ENCODE measurements at places on chromosomes 13 and 19.

- no peak for DNase-seq
Measured at GRCh38 chr19:390386-391206, 18.4 kb downstream of the C2CD4C start.

GRCh38 chr13:49550942-49551644, 34.3 kb downstream of the RCBTB1 start:
- DNase-seq, result no peak

DNA sequence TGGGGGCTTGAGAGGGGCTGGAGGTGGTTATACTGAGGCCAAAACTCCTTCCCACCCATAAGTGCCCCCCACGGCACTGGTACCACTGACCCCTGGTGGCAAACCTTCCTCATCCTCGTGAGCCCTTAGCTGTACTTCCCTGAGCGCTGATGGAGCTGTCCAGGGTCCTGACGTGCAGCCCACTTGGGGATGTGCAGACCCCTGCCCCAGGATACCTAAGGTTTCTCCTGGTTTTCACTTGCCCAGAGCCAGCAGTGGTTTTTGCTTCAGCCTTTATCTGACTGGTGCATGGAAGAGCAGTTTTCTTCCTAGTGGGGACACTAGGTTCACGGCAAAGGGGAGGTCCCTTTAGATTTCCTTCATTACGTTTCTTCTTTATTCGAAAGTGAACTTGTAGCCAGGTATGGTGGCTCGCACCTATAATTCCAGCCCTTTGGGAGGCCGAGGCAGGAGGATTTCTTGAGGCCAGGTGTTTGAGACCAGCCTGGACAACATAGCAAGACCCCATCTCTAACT, 28.7 kb upstream of the KCTD15 start:
- peak; percentile 23 for DNase-seq

- no peak for DNase-seq
Measured at GRCh38 chr19:45508417-45508860, 1.2 kb downstream of the VASP start.

GRCh38 chr13:49524740-49525501, 29.2 kb downstream of the PHF11 start:
- no peak for DNase-seq

DNA sequence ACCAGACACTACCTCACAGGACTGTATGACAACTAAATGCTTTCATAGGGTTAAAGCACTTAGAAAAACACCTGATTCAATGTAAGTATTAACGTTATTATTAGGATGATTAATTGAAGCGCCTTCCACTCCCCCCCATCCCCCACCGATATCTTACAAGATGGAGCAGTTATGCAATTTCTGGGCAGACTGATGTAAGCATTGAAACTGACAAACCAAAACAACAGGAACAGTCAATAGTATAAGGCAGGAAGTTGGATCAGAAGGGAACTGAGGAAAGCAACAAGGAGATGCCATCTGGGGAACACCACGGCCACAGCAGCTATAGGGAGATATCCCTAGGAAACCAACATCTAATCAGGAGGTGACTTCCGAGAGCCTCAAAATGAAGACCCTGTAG, 3.8 kb downstream of the LCP1 start:
- DNase-seq, result no peak

DNA sequence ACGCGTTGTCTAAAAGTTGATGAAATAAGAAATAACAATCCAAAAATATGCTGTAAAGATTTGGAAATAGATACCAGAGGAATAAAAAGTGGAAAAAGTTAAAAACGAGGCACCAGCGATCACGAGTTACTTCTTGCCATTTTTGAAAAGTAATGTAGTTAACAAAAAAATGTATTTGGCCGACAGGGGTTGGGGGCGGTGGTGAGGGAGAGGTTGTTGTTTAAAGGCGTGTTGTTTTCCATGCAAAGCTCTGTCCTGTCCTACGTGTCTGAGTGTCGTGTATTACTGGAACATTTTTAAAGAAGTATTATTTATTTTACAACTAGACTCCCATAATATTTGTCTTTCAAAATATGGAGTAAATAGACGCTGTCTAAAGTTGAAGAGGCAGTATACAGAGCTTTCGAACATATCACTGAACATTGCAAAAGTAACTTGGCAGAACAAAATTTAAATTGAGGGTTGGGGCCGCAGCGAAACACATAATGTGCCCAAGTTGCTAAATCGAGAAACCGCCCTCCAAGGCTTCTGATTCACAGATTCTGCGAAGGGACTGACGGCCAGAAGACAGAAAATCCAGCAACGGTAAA, 823 bp downstream of the FBXO17 start:
- DNase-seq, result no peak

- peak; percentile 28 for DNase-seq
Measured at GRCh38 chr13:32911506-32911905, 104.7 kb upstream of the KL start.

DNA sequence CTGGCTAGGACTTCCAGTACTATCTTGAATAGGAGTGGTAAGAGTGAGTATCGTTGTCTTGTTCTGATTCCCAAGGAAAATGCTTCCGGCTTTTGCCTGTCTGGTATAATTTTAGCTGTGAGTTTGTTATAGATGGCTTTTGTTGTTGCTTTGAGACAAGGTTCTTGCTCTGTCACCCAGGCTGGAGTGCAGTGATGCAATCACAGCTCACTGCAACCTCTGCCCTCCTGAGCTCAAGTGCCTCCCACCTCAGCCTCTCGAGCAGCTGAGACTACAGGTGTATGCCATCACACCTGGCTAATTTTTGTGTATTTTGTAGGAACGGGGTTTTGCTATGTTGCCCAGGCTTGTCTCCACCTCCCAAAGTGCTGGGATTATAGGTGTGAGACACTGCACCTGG, 6.1 kb upstream of the ZNF543 start:
- no peak for DNase-seq

GRCh38 chr13:88617176-88617575, 946.0 kb downstream of the SLITRK5 start:
- DNase-seq, result no peak

DNA sequence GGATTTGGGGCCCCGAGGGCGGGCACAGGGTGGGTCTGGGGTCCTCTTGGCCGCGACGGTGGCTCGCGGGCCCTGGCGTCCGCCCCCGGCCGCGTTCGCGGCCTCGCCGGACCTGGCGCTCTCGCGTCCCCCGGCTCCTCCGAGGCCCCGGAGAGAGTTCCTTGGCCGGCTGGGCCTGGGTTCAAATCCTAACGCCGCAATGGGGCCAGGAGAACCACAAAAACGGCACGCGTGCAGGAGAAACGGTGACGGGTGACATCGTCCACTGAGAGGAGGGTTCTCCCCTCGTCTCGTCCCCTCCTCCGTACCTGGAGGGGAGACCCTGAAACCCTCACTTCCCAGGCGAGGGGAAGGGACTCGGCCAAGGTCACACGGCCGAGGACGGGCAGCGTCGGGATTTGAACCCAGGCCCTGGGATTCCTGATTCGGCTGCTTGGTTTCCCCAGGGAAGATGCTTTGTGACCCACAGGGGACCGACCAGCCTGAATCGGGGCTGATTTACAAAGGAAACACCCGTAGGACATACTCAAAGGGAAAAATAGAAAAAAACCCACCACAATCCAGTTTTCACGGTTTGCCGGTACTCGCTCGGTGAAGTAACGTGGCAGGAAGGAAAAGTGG, 624 bp downstream of the SAFB start:
- no peak for DNase-seq

DNA sequence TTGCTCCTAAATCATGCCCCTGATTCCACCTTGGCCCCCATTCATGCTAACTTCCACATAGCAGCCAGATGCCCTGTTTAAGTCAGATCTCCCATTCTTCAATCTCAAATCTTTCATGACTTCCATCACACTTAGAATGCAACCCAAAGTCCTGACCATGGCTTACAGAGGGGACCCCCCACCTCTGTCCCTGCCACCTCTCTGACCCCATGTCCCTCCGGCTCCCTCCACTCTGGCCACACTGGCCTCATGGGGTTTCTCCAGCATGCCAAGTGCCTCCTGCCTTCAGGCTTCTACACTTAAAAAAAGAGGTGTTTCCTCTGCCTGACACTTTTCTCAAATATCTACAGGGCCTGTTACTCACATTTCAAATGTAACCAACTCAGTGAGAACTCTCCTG, 93.6 kb downstream of the C13orf42 start:
- DNase-seq, result no peak

GRCh38 chr19:32309711-32310390, 35.6 kb upstream of the ZNF507 start:
- no peak for DNase-seq

GRCh38 chr13:48976576-48977285, 1.0 kb downstream of the FNDC3A start:
- DNase-seq, result no peak

- no peak for DNase-seq
Measured at GRCh38 chr19:35845215-35846037, 6.9 kb downstream of the NPHS1 start.

DNA sequence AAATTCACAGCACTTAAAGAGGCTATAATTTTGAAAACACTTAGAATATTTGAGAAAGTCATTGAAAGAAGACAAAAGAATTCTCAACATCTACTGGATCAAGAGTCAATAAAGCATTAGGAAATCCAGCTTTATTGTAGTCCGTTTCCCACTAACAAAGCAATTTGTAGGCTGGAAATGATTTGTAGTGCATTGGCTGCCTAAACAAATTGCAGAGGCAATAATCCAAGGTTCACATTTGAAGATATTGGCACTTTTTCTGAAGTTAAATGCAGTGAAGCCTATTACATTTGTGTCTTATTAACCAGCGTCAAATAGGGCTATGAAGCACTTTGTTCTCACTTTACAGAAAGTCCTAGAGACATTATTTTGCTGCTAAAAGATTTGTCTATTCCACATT, 848.1 kb upstream of the SLITRK1 start:
- DNase-seq, result no peak

GRCh38 chr19:10074153-10074552, 12.0 kb upstream of the SHFL start:
- peak; percentile 20 for DNase-seq

DNA sequence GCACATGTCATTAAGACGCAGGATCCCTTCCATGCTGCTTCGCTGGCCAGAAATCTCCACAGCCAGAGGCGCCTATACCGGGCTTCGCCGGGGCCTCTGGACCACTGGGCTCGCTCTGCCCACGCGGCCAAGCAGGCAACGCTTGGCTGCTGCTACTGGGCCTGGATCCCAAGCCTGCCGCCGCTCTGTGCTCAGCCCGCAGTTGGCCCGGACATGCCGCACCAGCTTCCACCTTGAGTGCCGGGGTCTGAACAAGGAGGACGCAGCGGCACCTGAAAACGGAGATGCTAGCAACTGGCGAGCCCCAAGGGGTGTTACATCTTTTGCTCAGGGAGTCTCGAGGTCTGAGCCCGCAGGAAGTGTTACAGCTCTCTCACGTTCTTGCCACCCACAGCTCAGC, 409.9 kb upstream of the SGCG start:
- no peak for DNase-seq

GRCh38 chr13:70014337-70014736, 93.3 kb upstream of the ATXN8OS start:
- no peak for DNase-seq

DNA sequence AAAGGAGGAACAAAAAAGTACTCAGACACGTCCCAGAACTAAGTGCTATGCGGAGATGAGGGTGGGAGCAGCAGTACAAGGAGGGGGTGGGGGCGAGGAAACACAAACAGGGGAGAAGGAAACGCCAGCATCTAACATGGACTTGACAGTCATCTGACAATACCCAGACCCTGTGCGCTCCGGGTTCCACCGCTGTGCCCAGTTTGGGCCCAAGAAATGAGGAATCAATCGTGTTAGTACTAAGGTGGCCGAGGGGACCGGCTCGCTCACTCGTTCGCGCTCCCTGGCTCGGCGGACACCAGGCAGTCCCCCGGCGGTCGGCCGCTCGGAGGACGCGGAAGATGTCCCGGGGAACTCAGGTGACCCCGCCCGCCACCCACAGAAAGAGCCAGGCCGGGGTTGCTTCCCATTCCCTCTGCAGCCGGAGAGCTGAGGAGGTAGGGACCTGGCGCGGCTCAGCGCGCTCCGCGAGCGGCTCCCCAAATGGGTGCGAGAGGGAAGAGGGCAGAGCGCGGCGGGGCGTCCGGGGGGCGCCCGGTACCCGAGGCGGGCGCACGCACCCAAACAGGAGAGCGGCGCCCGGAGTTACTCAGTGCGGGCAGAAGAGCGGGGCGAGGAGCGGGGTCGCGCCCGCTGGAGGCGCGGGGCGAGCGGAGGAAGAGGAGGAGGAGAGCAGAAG, 616 bp downstream of the TSHZ3 start:
- DNase-seq, result no peak

DNA sequence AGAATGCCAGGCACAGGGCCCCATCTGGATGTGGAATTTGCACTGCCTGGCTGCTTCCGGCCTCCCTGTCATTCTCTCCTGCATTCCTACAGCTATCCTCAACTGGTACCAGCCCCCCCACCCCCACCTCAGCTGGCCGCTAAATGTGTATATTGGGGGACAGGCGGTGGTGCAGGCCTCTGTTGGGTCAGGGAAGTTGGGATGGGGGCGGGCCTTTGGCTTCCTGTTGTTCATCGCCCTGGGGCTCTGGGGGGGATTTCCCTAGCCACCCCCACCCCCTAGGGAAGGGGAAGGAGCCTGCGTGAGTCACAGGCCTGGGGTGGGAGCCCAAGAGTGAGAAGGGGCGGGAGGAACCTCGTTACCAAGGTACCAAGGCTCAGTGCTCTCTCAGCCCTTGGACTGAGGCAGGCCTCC, 10.6 kb downstream of the POU2F2 start:
- peak; percentile 94 for DNase-seq

DNA sequence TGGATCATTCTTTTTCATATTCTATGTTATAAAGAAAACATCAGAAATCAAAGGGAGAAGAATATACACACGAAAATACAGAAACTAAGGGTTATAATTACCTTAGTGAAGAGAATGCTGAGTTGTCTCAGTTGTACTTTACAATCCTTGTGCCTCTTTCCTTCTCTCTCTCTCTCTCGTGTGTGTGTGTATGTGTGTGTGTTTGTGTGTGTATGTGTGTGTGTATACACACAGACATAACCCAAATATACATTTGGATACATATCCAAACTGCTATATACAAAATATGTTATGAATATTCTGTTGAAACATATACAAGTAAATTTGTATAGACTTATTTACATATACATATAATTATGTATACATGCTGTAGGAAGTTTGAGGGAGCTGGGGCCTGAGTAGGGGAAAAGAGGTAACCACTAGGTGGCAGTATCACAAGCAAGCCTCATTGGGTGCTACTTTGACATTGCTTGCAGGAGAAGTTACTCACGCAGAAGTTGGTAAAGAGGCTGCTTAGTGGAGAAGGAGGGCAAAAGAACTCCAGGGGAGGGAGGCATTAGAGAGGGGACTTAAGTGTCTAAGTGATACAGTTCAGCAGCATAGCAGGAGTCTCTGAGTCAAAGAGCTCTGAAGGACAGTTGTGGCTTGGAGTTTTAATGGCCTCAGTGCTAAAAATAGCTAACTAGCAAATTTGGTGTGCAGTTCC, 465.1 kb upstream of the PCDH20 start:
- no peak for DNase-seq
